HS-27A (cell line): ENCODE measurements at places on chromosomes 3 and 15.
A peak's percentile ranks its signal among the peaks of the same experiment; 100 is the strongest.

GRCh38 chr3:46850468-46850779 lies 12.8 kb downstream of the MYL3 start:
- DNase-seq = no peak

- no peak for DNase-seq
Measured at GRCh38 chr3:11717301-11717700, 73.6 kb upstream of the VGLL4 start.

- no peak for DNase-seq
Measured at GRCh38 chr3:14448063-14448462, 45.7 kb downstream of the SLC6A6 start.

DNA sequence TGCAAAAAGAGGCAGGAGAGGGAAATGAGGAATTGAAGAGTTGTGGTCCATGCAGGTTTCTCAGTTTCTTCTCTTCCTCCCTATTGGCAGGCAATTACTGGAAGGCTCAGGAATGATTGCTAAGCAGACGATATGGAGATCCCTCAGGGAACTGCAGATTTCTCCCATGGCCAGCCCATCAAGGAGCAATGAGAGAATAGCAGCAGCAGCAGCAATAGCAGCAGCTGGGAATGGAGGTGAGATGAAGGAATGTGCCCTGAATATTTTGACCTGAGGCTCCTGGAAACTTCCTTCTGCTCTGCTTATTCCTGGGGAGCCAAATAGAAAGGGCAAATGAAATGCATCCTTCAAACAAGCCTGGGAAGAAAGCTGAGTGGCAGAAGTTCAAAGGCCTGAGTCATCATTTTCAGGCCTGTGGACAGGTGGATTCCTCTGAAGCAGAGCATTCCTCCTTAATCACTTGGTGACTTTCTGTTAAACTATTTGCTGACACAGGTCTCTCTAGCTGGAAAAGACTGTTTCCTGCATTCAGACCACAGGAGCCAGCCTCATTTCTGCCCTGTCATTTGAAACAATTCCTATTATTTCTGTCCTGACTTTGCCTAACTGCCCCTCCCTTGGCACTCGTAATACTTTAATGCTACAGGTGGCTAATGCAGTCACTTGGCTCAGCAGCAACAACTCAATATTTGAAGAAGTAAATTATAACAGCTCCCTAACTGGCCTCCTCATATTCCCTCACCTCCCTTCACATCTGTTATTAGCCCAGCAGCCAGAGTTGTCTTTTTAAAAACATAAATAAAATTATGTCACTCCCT lies 146.9 kb upstream of the GADL1 start:
- DNase-seq = peak; percentile 90

- DNase-seq = no peak
Measured at GRCh38 chr3:51945926-51946705, 4.0 kb downstream of the PARP3 start.

- DNase-seq = no peak
Measured at GRCh38 chr3:153722157-153722556, 399.0 kb upstream of the ARHGEF26 start.

GRCh38 chr3:5192571-5193365 lies 5.3 kb downstream of the EDEM1 start:
- DNase-seq = no peak

GRCh38 chr3:126369490-126369889 lies 12.3 kb upstream of the KLF15 start:
- DNase-seq = no peak
